Activated CD4-positive, alpha-beta T cell treated with anti-CD3 and anti-CD28 coated beads, Interleukin-2, amount 10 ng/mL, durations not matched to agents 7 days and 5 days (primary cell): ENCODE measurements at places on chromosomes 1 and 21. TPM values are rescaled to one million over a fixed set of nuclear protein-coding genes. Genes with fewer than 3 reads are reported as not detected.

FAM131C gene
- 0.67 TPM for total RNA-seq

TBX19 gene
- 3.1 TPM for total RNA-seq

CELA2A gene
- total RNA-seq, result not detected

IL20 gene
- total RNA-seq, result not detected

FAM163A gene
- total RNA-seq, result not detected

LRRC71 gene
- total RNA-seq, result not detected

F3 gene
- not detected for total RNA-seq

GJB5 gene
- not detected for total RNA-seq

LMOD1 gene
- total RNA-seq, result not detected

KRTAP21-2 gene
- total RNA-seq, result not detected

TEDDM1 gene
- not detected for total RNA-seq

USH2A gene
- not detected for total RNA-seq

UBL4B gene
- total RNA-seq, result not detected

DNA sequence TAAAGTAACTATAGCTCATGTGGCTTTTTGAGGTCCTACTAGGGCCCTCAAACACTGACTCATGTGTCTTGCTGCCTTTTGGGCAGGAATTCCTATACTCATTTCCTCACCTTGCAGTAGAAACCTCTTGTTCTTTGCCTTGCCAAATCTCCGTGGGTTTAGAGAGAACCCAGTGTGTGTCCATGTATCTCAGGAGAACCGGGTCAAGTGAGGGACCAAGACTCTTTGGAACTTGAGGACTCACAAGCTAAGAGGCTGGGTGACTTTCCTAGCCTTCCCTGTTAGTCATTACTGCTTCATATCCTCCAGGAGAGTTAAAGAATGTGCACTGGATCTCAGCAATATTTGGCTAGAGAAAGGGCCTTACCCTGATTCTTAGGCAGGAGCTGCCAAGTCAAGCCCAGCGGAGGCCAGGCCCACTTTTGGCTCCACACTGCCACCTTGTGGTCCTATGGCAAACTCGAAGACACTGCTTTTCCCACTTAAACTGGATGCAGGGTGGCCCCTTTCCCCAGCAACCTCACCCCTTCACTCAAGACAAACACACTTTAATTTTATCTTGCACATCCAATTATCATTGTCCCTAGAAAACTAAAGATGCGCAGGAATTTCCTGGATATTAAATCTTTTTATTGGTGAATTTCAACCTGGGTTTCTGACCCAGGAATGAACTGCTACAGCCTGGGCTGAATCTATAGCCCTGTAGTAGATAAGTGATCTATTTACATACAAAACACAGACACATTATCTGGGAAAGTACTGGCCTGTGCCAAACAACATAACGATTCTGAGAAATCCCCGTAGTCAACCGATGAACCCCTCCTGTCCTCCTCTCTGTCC lies 10.6 kb downstream of the AVPR1B start:
- peak; percentile 85 for DNase-seq

DNA sequence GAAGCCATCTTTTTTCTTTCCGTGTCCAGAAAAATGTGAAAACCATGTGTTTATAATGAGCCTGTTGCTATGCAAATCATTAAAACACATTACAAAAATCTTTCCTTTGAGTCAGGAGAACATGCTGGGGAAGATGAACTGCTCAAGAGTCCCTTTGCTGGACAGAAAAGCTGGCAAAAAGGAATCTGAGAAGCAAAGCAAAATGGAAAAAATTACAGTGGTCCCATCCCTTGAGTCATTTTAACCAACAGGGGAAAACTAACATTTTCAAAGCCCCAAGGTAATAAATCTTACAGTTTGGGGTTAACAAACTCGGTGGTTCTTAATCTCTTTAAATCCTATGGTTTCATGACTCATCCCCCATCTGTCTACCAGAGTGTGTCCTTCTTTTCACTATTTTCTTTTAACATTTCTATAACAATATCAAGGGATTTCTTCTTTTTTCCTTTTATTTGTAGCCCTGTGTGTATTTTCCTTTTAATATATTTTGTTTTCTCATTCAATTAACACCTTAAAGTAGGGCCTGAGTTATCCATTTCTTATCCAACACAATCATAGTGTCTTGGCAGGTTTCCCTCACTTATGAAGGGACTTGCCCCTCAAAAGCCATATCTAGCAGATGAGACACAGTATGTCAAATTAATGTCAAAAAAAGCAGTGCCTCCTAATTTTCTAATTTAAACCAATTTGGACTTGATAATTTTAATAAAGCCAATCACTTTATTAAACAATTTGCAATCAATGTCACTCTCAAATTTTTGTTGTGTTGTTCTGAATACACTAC lies 105.4 kb downstream of the PTPN14 start:
- DNase-seq, result no peak

DNA sequence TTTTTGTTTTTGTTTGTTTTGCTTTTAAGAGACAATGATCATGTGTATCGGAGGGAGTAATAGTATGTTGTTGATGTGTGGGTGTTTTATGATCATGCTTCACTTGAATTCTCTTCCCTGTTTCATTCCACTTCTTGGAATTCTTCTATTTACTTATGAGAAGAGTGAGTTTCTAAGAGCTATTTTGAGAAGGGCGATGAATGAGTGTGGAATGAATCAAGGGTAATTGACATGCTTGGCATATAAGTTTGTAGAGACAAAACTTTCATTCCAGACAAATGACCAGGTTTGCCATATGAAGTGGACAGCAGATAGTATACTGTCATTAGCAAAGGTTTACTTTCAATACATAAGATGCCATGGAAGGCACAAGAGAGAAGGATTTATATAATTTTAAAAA lies 42.3 kb upstream of the PDC start:
- no peak for DNase-seq

GRCh38 chr1:203477748-203478147 lies 2.1 kb downstream of the PRELP start:
- DNase-seq, result no peak

DNA sequence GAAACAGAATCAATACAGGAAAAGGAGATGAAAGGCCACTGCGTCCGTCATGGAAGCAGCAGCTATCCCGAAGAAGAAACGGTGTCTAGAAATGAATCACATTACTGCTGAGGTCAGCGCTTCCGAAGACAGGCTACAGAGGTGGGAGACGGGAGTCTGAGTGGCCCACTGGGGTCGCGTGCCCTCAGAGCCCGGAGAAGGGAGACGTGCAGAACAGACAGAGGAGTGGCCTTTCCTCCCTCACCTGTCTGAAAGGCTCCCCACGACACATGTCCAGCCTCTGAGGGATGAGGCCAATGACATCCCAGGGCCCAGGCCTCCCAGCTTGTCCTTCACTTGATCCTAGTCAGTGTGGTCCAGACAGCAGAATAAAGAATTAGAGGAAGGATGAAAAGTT lies 35.9 kb downstream of the VPS26C start:
- DNase-seq, result no peak

DNA sequence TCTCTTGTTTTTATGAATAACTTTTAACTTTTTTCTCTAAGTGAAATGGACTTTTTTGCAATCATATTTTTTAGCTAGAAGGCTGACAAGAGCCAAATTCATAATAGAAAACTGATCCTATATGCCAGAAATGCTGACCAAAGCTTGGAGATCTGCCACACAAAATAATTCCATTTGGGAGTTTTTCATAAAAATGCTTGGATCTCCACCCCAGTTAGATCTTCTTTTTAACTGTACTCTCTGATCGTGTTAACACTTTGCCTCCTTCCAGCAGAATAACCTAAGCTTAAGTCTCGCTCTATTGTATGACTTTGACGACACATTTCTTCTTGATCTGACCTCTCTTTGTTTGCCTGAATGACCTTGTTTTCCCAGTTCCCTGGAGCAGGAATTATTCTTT lies 16.8 kb downstream of the FLG2 start:
- DNase-seq, result no peak

GRCh38 chr1:97308131-97308530 lies 586.5 kb downstream of the PTBP2 start:
- DNase-seq, result no peak

GRCh38 chr1:192959657-192960186 lies 99.4 kb downstream of the UCHL5 start:
- no peak for DNase-seq

- DNase-seq, result no peak
Measured at GRCh38 chr1:243974451-243975292, 76.4 kb upstream of the ZBTB18 start.

- DNase-seq, result no peak
Measured at GRCh38 chr21:33301632-33302002, 23.2 kb upstream of the IFNAR1 start.

- DNase-seq, result no peak
Measured at GRCh38 chr1:11943619-11944018, 9.1 kb downstream of the PLOD1 start.

- no peak for DNase-seq
Measured at GRCh38 chr1:76068953-76069561, 5.5 kb upstream of the ST6GALNAC3 start.

DNA sequence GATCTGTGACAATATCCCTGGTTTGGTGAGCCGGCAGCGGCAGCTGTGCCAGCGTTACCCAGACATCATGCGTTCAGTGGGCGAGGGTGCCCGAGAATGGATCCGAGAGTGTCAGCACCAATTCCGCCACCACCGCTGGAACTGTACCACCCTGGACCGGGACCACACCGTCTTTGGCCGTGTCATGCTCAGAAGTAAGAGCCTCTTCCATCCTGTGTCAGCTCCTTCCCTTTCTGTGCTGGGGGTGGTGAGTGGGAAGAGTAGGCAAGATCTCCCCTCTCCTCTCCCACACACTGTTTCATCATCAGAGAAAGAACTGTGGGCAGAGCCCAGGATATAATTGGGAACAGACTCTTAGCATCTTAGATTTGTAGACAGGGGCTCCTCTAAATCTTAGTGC lies 6.1 kb downstream of the WNT2B start:
- no peak for DNase-seq

DNA sequence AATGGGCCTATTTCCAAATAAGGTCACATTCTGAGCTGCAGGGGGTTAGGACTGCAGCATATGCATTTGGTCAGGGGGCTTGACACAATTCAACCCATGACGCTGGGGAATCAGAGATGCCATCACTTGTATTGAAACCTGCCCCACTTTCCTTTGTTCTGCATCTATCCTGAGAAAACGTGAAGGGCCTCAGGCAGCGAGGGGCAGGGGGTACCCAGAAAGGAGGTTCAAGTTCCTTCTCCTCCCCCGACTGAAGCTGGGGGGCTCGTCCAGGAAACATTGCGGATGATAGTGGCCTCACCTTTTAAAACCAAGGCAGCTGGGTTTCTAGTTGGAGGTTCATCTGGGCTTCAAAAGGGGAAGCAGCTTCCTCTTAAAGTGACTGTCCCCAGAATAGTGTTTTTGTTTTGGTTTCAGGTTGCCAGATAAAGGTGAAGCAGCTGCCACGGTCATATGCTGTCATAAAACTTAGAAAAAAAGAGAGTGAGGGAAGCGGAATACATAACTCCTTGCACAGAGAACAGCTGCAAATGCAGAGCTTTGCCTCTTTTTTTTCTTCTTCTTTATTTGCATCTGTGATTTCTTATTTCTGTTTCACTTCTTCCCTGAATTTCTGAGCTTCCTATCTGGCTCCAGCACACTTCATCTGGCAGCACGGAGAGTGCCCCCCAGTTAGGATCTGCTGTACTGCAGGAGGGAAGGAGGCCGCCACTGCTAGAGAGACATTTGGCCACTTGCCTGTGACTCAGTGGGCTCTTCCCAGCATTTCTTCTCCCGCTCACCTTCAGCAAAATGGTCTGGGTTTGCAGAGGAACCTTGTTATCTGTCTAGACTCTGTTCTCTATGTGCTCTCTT lies 142.0 kb downstream of the AJAP1 start:
- no peak for DNase-seq

DNA sequence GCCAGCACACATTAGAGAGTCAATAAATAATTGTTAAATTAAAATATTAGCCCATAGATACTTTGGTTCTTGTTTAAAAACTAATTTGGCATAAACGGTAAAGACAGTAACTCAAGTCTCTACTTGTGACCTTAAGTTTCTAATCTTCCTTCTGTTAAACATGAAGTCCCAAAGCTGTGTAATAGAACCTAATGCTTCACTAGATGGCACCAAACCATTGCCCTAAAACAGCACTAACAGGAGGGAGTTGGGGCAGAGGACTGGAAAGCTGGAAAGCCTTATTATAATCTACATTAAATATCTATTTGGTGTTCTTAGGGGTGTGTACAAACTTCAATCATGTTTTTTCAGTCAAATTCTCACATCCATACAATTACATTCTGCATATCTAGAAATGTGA lies 176.7 kb downstream of the OLFM3 start:
- no peak for DNase-seq

- no peak for DNase-seq
Measured at GRCh38 chr21:38041493-38041892, 125.2 kb upstream of the KCNJ6 start.

- DNase-seq, result no peak
Measured at GRCh38 chr21:26238646-26239045, 68.1 kb upstream of the APP start.

- no peak for DNase-seq
Measured at GRCh38 chr1:226029093-226029496, 30.0 kb upstream of the SDE2 start.

- DNase-seq, result no peak
Measured at GRCh38 chr21:42059141-42059540, 12.0 kb upstream of the UMODL1 start.

GRCh38 chr1:112457241-112457640 lies 51.5 kb upstream of the WNT2B start:
- no peak for DNase-seq

DNA sequence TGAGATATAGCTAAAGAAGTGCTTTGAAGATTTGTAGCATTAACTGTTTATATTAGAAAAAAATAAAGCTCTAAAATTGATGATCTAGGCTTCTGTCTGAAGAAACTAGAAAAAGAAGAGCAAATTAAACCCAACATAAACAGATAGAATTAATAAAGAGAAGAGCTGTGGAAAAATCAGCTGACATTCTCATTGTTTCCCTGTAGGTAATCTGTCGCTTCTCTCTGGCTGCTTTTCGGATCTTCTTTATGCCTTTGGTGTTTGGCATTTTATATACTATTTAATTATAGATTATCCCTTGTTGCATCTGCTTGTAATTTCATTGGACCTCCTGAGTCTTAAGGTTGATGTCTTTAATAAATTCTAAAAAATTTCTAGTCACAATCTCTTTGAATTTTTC lies 59.8 kb downstream of the MPZL1 start:
- no peak for DNase-seq

DNA sequence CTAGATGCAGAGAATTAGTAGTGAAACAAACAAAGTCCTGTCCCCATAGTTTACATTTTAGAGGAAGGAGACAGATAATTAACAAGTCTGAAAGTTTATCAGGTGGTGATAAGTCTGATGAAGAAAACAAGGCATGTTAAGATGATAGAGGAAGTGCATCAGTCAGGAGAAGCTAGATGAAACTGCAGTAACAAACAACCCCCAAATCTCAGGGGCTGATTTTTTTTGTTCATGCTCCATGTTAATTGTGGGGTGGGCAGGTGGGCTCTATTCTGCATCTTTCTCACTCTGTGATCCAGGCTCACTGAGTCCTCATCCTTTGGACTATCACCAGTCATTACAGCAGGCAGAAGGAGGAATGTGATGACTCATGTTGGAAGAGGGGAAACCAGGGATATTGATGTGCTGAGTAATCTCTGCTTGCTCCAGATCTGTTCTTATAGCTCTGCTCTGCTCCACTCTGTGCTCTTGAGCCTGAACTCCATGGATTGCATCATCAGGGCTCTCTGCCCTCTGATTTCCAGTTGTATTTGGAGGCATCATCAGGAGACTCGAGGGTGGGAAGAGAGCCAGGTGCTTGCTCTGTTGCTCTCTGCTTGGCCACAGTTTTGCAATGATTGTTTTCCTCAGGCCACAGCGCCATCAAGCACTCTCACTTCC lies 166.9 kb downstream of the IER5 start:
- no peak for DNase-seq
